ENCODE measurements at places on chromosomes 16 and 17.

DNA sequence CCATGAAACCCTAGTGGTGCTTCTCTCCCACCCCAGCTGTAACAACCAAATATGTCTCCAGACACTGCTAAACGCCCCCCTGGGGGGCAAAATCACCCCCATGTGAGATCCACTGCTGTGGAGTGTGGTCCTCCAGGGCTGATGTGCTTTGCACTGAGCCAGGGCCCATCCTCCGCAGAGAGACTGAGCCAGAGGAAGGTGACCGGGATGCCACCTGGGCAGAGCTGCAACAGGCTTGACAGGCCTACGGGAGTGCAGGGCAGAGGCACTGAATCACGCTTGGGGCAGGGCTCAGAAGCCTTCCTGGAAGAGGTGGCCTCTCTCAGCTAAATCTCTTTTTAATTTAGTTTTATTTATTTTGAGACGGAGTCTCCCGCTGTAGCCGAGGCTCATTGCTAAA, 4.4 kb downstream of the GJD3 start:
- DNase-seq = no peak

DNA sequence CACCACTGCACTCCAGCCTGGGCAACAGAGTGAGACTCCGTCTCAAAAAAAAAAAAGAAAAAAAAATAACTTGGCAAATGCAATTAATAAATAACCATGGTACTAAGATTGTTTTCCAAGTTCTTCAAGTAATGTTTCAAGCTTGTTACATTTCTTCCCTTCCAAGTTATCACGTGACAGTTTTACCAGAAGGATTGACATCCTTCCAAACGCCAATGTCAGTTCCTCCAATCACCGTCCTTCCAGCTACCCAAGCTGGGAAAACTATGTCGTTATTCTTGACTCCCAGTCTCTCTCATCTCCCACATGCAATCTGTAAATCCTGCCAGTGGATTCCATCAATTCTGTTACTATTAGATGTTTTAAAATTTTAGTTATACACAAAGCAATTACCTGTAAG, 3.9 kb upstream of the PHAF1 start:
- no peak for DNase-seq

DNA sequence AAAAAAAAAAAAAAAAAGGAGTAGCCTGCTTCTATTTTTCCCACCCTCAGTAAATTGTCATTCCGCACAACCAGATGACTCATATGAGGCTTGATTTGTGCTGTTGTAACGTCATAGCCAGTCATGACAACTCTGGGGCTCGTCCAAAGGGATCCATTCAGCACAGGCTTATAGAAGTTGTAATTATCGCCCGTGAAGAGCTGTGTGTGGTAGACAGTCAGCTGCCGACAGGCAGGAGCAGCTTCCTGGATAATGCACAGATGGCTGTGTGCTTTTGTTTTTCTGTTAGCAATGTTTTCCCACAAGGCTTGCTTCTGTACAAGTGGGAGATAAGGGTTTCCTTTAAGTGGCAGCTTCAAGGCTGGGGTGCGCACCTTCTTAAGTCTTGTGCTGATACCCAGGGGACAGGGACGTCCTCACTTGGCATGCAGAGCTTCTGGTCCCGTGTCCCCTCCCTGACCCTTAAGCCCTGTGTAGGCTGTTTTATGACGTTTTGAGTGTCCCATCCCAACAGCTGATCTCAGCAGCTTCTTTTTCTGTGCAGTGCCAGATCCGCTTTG, 26.0 kb downstream of the SNX29 start:
- DNase-seq = no peak

GRCh38 chr17:66781135-66781534, 53.8 kb upstream of the CACNG5 start:
- DNase-seq = no peak

- DNase-seq = no peak
Observed at GRCh38 chr17:6789146-6789545, 13.1 kb downstream of the FBXO39 start.

GRCh38 chr16:11350921-11351335, 5.7 kb downstream of the RMI2 start:
- no peak for DNase-seq

DNA sequence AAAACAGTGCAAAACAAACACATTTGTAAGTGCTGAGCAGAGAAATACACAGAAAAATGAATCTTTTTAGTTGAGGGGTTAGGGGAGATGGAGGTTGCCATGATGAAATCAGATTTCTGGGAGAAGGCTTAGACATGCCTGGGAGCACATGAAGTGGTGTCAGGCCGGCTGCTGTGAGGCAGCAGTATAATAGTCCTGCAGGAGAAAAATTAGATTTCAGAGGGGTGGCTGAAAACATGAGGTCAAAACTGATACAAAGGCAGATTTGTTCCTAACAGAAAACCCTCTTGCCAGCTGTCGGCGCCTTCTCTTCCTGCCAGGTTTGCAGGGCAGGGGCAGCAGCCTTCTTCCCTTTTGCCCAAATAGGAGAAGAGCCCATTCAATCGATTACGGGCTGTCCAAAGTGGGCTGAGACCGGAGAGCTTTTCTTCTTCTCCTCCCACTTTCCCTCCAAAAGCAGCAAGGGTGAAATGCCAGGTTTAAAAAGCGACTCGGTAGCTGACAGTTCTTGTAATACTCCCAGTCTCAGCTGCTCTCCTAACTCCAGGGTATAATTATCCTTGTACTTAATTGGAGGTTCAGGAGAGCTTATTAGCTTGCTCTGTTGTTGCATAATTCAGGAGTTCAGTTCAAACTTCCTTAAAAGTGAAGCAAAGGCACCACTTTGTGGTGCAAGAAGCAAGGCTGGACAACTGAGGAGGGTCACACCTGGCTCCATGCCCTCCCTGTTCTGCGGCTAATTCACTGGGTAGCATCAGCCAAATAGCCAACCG, 80.0 kb downstream of the PCTP start:
- no peak for DNase-seq

GRCh38 chr17:61806936-61807335, 56.4 kb downstream of the BRIP1 start:
- no peak for DNase-seq

- no peak for DNase-seq
Observed at GRCh38 chr17:82065193-82065637, 389 bp downstream of the DUS1L start.

GRCh38 chr17:79574108-79574507, 36.7 kb downstream of the RBFOX3 start:
- no peak for DNase-seq

GRCh38 chr17:28001149-28001548, 41.3 kb upstream of the NLK start:
- DNase-seq = no peak

GRCh38 chr16:11536104-11536866, 50.4 kb downstream of the LITAF start:
- DNase-seq = no peak

- no peak for DNase-seq
Observed at GRCh38 chr16:84464116-84464515, 40.3 kb downstream of the MEAK7 start.

DNA sequence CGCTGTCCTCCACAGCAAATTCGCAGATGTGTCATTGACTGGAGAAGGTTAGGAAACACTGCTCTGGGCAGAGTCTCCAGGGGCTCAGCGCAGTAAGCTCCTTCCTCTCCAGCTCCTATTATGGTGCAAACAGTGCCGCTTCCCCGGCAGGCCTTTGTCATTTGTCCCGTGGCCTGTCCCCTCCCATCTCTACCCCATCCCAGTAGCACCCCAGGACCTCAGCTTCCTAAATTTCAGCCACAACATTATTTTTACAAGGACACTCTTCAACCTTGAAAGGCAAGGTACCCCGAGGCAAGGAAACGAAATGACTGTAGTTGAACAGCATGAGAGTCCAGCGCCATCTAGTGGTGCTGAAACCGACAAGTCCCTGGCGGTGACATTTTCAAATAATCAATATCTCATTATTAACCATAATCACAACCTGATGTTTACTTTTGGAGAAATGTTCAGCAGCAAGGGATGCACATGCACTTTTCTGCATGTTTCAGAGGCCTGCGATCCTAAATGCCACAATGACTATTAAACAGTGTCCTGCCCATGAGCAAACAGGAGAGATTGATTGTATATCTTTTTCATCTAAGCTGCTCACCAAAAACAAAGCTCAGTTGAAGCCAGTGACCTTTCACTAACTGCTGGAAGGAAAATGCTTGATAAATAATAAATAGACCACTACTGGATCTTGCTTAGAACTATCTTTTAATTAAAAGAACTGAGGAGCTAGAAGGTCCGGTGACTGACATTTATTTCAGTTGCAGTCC, 16.5 kb downstream of the MRPS23 start:
- peak; percentile 41 for DNase-seq

DNA sequence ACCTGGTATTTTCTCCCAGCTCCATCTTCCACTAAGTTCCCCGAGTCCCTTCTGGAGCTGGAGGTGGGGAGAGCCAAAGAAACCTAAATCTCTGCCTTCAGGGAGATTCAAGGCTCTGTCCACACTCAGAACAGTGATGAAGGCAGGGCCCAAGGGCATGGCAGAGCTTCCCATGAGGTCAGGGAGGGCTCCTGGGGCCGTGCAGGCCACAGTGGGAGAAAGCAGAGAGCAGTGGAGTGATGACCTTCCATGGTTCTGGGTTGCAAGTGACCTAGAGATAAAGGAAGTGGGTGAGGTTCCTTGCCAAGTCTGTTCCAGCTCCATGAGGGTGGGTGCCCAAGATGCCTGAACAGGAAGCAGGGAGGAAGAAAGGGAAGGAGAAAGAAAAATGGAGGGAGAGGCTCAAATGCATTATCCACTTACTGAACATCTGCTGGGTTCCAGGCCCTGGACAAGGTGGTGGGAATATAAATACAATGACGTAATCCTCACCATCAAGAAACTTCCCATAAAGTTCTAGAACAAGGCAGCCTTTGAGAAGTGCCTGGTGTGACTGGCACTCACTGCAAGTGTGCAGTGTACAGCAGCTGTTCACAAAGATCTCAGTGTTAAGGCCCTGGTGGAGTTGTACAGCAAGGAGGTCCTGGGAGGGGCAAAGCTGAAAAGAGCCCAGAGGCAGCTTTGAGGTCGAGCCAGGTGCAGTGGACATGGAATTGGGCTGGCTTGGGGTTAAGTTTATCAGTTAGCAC, 13.3 kb downstream of the TBKBP1 start:
- no peak for DNase-seq

Measured in central memory CD8-positive, alpha-beta T cell (primary cell).